Fibroblast of villous mesenchyme (primary cell): ENCODE measurements at places on chromosomes 12 and 14.

- DNase-seq: peak; percentile 34
Observed at GRCh38 chr14:51335531-51335930, 95.5 kb downstream of the TMX1 start.

GRCh38 chr12:39617887-39618286 is 1.7 kb downstream of the ABCD2 start:
- DNase-seq: no peak

- no peak for DNase-seq
Observed at GRCh38 chr12:96880220-96880619, 26.8 kb upstream of the NEDD1 start.

DNA sequence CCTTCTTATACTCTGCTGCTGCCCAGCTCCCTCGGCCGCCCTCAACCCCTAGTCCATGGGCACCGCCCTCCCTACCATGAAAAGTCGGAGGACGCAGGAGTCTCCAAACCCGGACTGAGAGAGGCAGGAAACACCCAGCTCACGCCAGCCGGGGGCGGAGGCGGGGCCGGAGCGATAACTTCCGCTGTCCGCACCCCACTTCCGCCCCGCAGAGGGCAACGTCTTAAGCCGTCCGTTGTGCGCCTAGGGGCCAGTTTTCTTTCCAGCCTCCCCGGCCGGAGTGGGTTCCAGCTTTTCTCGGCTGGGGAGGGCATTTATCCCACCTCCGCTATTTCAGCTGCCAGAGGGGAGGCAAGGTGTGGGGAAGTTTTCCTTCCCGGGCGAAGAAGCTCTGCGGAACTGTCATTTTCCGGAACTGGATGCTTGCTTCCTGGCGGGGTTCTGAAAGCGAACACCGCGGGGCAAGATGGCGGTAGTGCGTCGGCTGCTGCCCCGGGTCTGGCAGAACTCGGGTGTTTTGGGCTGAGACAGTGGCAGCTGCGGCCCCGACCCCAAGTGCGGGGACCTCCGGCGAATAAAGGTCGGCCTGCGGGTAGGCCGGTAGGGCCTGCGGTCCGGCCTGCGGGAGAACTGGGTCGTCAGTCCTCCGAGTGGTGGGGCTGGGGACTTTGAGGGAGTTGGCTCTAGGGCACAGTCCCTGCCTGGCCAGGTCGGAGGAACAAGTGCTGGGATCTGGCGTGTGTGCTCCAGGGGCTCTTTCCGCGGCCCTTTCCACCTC is at the start of the genes KCTD10 and UBE3B:
KCTD10 (minus strand) TSS at position 116 of the 778 bp plus-strand sequence; CDS start at position 78, 38 bp downstream.
UBE3B (plus strand) TSS at position 450 of the 778 bp plus-strand sequence. CDS start 5,918 bp downstream, outside the sequence.
- peak; percentile 94 for DNase-seq

DNA sequence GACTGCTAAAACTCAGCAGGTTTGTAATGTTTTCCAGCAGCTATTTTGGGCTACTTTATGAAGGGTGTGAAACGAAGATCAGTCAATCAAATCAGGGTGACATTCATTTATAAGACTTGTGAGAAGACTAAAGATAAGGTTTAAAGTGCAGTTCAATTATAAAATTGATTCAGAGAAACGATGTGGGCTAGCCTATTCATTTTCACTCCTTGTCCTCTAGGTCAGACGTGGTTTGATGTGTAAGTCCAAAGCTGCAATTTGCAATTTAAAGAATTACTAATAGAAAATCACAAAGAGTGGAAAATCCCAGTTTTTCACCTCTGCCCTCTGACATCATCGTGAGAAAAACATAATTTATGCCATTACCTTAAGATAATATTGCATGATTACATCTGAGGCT is 243.5 kb upstream of the NOVA1 start:
- no peak for DNase-seq

DNA sequence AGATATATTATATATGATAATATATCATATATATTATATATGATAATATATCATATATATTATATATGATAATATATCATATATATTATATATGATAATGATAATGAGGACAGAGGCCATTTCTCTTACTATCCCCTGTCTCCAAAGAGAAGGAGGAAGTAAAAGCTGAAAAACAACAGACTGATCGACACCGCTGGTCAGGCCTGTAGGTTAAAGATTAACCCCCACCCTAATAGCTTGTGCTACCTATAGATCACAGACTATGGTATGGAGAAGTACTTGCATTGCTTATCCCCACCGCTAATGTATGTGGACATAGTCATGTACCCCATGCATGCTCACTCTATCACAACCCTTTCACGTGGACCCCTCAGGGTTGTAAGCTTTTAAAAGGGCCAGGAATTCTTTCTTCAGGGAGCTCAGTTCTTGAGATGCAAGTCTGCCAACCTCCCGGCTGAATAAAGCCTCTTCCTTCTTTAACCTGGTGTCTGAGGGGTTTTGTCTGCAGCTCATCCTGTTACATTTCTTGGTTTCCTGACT is 786.1 kb upstream of the TMEM132C start:
- no peak for DNase-seq

- no peak for DNase-seq
Observed at GRCh38 chr12:108641446-108642268, 8.0 kb upstream of the SELPLG start.

DNA sequence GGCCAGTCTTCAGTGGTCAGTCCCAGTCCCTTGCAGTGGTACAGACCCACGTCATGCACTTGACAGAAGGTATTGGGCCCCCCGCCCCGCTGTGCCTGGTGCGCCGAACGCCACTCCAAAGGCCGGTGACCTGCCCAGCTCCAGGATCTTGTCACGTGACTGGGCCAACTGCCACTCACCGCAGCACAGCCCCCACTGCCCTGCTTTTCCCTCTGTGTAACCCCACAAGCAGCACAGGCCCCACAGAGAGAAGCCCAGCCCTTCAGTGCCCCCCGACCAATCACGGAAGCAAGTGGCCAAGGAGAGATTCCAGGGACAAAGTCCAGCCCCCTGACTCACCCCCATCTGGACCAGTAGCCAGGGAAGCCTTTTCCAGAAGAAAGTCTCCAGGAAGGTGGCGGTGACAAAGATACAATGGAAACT is 498 bp downstream of the GPR132 start:
- no peak for DNase-seq

GRCh38 chr12:114220311-114220710 is 185.6 kb downstream of the TBX5 start:
- no peak for DNase-seq

DNA sequence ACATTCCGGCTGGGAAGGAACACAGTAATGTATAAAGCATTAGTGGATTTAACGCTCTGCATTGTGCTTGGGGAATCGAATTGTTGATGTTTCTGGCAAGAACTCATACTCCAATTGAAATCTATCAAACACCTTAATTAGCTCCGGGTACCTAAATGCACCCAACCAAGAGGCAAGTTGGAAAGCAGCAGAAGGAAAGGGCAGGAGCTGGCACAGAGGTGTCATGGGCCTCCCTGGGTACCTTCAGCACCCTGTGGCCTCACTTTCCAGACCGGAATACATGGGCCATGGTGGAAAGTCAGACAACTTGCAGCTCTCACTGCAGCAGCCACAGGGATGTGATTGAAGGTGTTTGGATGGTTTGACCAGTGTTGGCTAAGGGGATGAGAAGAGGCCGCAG is 6.8 kb upstream of the BCL11B start:
- DNase-seq: no peak

GRCh38 chr12:76680940-76681339 is 83.0 kb upstream of the ZDHHC17 start:
- peak; percentile 58 for DNase-seq

DNA sequence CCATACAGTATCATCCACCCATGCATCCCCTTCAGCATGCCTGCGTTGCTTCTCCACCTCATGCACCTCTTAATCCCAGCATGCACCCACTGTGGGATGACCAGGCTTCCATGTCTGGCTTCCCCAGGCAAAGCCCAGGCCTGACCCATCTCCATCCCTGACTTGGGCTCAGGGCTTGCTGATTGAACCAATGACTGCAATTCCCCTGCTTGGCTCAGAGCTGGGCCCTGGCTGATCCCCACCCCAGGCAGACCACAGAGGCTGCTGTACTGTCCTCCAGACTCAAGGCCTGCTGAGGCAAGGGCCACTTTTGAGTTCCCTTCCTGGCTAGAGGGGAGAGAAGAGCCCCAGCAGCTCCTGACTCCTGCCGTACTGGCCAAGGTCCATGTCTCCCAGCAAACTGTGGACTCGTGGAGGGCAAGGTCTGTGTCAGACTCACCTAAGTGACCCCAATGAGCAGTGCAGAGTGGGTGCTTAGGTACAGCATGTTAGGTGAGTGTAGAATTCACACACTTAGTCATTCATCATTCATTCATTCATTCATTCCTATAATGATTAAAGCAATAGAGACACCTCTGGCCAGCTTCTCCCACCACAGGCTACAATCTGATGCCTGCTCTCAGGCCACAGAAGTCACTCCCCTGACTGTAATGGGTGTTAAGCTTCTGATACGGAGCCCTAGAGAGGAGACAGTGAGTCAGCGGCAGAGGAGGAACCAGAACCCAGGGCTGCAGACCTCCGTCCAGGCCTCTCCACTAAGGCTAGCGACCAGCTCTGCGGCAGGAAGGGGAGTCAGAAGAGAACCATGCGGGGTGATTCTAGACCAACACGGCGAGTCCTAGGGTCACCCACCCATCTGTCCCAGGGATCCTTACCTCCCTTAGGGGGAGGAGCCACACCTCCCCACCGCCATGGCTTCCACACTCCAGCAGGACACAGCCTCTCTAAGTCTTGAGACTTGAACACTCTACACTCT is 2.9 kb downstream of the BEGAIN start:
- no peak for DNase-seq

- DNase-seq: no peak
Observed at GRCh38 chr12:82476511-82476910, 118.2 kb downstream of the METTL25 start.

DNA sequence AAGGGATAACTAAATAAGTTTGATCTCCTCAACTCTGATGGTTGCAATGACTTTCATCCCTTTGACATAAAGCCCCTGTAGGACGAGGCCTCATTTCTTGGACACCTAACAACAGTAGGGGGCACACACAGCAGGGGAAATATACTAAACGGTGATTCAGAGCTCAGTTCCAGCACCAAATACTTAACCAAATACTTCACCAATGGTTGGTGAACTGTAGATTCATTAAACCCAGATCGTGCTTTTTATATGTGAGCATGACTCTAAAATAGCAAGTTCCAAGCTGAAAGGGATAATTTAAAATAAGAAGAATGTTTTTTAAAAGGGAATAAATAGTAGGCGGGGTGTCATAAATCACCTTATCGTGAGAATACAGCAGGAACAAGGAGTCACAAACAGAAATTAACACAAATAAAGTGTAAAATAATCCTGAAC is 53.2 kb downstream of the ATG2B start:
- DNase-seq: no peak

DNA sequence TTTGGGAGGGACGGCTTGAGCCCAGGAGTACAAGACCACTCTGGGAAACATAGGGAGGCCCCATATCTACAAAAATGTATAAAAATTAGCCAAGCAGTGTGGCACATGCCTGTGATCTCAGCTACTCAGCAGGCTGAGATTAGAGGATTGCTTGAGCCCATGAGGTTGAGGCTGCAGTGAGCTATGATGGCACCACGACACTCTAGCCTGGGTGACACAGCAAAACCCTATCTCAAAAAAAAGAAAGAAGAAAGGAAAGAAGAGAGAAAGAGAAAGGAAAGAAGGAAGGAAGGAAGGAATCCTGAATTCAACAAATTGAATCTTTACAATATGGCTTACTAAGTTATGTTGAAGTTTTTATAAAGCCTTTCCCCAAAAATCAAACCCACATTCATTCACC is 2.1 kb downstream of the KIF21A start:
- DNase-seq: no peak

GRCh38 chr12:111425655-111426054 is 19.9 kb downstream of the SH2B3 start:
- DNase-seq: no peak

DNA sequence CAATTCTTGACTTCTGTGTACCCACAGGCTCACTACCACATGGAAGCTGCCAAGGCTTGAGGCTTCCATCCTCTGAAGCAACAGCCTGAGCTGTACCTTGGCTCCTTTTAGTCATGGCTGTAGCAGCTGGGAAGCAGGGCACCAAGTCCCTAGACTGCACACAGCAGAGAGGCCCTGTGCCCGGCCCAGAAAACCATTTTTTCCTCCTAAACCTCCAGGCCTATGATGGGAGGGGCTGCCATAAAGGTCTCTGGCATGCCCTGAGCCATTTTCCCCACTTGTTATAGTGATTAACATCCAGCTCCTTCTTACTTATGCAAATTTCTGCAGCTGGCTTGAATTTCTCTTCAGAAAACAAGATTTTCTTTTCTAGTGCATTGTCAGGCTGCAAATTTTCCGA is 121.8 kb downstream of the RPS6KA5 start:
- no peak for DNase-seq

DNA sequence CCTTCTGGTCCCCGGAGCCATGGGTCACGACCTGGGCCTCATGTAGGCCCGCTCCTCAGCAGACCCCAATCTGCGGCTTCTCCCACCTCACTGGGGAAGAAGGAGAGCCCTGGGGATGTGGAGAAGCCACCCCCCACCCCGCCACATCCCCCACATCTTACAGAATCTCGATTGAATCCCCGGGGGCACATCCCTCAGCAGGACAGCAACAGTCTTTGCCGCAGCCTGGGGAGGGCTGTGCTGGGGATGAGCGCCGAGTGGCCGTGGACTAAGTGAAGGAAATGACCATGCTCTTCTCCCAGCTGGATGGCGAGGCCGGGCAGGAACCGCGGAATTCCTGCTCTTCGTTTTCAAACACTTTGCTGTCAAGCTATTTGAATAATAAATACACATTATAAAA is 169.0 kb upstream of the RTL1 start:
- no peak for DNase-seq

DNA sequence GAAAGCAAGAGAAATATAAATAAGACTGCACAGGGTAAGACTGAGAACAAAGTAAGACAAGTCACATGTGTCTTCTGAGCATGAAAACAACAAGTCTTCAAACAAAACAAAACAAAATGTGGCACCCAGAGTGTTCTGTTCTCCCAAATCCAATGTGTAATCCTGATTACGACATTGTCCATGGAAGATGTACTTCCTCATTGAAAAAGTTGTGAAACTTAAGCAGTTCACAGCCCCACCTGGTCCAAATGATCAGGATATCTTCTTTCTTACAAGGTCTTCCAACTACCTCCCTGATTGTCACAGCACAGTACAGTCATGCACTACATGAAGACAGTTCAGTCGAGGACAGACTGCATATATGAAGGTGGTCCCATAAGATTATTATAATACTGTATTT is 23.3 kb upstream of the NEK9 start:
- DNase-seq: peak; percentile 93

DNA sequence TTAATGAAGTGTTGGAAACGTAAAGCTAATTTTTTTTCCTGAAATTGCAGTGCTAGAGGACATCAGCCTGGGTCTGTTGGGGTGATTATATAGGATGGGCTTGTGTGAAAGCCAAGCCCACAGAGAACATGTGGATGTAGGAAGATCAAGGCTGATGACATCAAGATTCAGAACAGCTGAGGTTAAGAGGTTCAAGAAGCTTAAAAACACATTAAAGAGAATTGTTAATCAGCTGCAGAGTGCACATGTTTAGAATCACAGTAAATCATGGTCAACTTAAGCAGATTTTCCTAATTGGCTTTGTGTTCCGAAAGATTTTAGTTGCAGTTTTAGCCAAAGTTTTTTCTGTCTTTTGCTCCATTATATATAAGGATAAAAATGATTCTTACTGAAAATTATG is 87.9 kb upstream of the PRICKLE1 start:
- DNase-seq: no peak

GRCh38 chr12:107512391-107512790 is 173.2 kb upstream of the PWP1 start:
- DNase-seq: no peak

- DNase-seq: no peak
Observed at GRCh38 chr12:107779077-107779831, 4.8 kb downstream of the ASCL4 start.

GRCh38 chr12:115758877-115759620 is 518.4 kb downstream of the MED13L start:
- DNase-seq: peak; percentile 62

GRCh38 chr12:66189486-66189843 is 451 bp downstream of the IRAK3 start:
- DNase-seq: no peak
